Ovary (tissue), 10 donors: ENCODE measurements at places on chromosomes 1 and 21. TPM values are rescaled to one million over a fixed set of nuclear protein-coding genes. Genes with fewer than 3 reads are reported as not detected.

- no peak overlapping the region for H3K27ac ChIP-seq
- H3K4me3 ChIP-seq = no peak overlapping the region
- no peaks in the 10 kb centered on the region for H3K4me1 ChIP-seq
- no peaks in the 10 kb centered on the region for H3K36me3 ChIP-seq
- no peaks in the 10 kb centered on the region for H3K27me3 ChIP-seq
These were observed 10.9 kb upstream of the VAMP3 start for GRCh38 chr1:7760245-7760644.

The C1orf115 gene
- total RNA-seq = 17.6 TPM

DNA sequence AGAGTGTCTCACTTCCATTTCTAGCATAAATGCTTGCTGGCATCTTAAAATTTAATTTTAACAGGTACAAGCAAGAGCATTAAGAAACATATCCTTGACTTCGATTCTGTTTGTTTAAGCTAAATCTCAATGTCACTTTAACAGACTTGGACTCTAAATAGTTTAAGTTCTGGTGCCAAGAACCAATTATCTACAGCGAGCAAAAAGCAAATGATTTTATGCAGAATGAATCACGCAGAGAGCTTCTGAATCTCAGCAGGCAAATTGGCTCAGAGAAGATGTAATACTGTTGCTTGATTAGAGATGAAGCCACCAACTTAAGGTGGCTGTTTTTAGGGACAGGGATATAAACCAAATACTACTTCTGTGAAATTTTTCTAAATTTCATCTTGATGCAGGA lies 117.0 kb upstream of the PLD5 start:
- H3K27ac ChIP-seq = no peak overlapping the region
- H3K4me1 ChIP-seq = no peaks in the 10 kb centered on the region
- no peak for DNase-seq

- no peak overlapping the region for H3K4me3 ChIP-seq
- DNase-seq = no peak
- H3K27me3 ChIP-seq = no peaks in the 10 kb centered on the region
These were observed 16.7 kb upstream of the ATP1B1 start for GRCh38 chr1:169089776-169090175.

DNA sequence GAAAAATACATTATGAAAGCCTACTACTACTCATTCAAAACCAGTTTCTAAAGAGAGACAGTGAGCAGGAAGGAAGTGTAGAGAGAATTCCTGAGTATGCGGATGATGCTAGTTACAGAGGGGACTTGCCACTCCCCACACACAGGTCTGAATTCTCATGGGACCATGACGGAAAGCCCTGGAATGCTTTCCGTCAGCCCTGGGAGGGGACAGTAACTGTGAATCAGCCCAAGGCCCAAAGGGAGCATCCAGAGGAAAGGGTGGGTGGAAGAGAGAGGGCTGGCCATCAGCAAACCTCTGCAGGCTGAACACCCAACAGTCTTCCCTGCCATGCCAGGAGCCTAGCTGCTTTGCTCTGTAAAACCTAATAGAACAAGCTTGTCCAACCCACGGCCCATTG lies 36.4 kb downstream of the RCSD1 start:
- no peak overlapping the region for H3K27ac ChIP-seq
- no peak overlapping the region for H3K4me3 ChIP-seq
- H3K36me3 ChIP-seq = no peaks in the 10 kb centered on the region
- H3K27me3 ChIP-seq = no peaks in the 10 kb centered on the region
- no peak for DNase-seq
- H3K4me1 ChIP-seq = peaks cover 16% of the 10 kb centered on the region

DNA sequence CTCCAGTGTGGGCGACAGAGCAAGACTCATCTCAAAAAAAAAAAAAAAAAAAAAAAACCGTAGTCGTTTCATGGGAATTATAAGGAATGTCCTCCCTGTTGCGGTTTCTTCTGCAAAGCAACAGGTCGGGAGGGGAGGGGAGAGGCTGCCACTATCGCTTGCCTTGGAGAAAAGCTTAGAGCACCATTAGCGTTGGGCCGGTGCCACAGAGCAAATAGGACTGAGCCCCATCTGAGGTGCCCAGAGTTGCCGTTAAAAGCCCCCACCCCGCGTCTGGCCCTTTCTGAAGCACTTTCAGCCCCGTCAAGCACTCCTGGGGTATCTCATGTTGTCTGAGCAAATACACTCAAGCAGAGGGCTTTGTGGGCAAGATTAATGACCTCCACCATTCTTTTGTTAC lies 2.2 kb downstream of the RIPPLY3 start:
- peaks cover 2% of the 10 kb centered on the region for H3K4me1 ChIP-seq
- H3K27me3 ChIP-seq = no peaks in the 10 kb centered on the region
- no peaks in the 10 kb centered on the region for H3K36me3 ChIP-seq
- DNase-seq = no peak
- H3K27ac ChIP-seq = no peak overlapping the region
- H3K4me3 ChIP-seq = no peak overlapping the region

The BARHL2 gene
- not detected for total RNA-seq

The OPRD1 gene
- total RNA-seq = not detected

- H3K4me3 ChIP-seq = no peak overlapping the region
- H3K36me3 ChIP-seq = no peaks in the 10 kb centered on the region
- H3K27ac ChIP-seq = no peak overlapping the region
- no peaks in the 10 kb centered on the region for H3K27me3 ChIP-seq
- no peaks in the 10 kb centered on the region for H3K4me1 ChIP-seq
These were observed 43.0 kb downstream of the PLA2G4A start for GRCh38 chr1:186871784-186872183.
